ENCODE measurements at places on chromosomes 16 and 17.
A peak's percentile ranks its signal among the peaks of the same experiment; 100 is the strongest.

- DNase-seq: no peak
Measured at GRCh38 chr16:65910291-65910690, 456.2 kb upstream of the CDH5 start.

- no peak for DNase-seq
Measured at GRCh38 chr16:85888405-85889331, 10.3 kb upstream of the IRF8 start.

DNA sequence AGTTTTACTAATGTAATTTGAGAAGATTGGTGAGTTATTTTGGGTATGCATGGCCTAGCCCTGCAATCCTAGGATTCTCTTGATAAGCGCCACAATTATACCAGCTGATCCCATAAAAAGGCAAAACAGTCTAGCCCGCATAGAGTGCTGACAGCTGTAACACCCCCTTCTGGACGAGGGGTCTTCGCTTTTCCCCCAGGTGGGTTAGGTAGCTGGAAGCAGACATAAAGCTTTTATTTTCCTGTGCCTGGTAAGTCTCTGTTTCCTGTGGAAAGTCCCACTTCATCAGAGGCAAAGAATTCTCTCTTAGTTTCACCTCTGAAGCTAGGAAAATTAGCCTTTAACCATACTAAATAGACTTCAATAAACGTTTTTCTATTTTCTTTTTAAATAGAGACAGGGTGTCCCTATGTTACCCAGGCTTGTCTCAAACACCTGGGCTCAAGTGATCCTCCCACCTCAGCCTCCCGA is 108.3 kb downstream of the YPEL2 start:
- DNase-seq: no peak

DNA sequence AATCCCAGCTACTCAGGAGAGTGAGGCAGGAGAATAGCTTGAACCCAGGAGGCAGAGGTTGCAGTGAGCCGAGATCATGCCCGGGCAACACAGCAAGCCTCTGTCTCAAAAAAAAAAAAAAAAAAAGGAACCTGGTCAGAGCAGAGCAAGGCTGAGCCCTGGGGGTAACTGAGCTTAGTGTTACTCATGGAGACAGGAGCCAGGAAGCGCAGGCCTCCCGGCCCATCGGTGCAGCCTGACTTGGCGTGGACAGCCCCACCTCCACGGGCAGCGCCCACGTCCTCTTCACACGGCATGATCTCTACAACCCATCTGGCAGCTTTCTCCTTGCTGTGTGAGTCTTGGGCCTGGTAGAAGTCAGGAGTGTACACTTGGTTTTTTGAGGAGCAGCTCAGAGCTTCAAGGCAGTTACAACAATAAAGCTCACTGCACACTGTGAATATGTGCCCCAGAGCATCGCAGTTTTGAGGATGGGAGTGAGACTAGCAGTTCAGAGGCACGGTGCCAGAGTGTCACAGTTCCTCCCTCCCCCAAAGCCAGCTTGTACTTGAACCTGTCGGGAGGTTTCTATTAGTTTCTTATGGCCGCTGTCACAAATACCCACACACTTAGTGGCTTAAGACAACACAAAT is 129.9 kb downstream of the RAP1GAP2 start:
- no peak for DNase-seq

DNA sequence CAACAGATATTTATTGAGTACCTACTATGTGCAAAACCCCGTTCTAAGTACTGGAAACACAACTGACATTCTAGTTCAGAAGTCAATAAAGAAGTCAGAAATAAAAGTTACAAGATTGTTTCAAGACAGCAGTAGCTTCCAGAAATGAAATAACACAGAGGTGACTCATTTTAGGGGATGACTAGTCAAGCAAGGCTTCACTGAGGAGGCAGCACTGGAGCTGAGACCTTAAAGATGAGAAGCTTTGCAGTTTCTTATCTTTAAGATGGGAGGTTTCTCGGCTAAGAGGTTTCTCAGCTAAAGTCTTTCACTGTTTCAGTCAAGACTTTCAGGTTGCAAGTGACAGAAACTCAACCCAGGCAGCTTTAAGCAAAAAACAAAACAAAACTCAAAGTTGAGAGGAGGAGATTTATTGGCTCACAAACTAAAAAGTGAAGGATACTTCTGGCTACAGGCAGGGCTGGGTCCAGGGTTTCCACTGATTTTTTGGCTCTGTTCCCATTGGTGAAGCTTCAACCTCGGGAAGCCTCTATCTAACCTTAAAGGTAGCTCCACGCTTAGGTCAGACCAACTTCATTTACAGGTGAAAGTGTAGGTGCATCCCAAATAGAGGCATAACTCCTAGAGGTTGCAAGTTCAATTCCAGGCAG is 7.4 kb upstream of the MMP2 start:
- DNase-seq: no peak

DNA sequence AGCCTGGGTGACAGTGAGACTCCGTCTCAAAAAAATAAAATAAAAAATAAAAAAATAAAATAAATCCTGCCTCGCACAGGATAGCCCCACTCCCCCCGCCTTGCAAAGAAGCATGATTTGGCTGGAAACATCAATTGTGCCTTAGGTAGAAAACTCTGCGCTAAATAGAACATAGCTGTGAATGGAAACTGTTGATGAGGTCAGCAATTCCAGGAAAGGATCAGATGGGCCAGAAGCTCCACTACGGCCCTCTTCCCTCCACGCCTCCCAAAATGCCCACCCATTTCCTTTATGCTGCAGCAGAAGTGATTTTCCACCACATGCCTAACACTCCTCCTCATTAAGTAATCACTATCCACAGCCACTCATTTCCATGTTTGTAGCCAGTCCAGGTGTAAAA is 473.4 kb downstream of the XYLT1 start:
- no peak for DNase-seq

DNA sequence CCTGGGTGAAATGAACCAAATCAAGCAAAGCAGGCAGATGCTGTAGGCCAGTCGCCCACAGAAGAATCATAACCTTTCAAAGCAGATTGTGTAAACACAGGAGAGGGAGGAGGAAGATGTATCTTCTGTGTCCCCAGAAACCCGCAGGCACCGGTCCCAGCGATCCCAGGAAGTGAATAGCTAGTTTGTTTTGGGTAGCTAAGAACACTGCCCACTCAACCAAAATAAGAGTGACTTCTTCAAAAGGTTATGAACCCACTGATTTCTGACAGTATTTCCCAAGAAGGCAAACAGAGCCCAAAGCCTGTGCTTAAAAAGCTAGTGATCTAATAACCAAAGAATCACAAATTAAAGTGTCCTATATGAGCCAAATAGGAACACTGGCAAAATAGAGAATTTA is 67.8 kb downstream of the GRIN2A start:
- DNase-seq: no peak

- no peak for DNase-seq
Measured at GRCh38 chr17:16446338-16446983, 31.1 kb downstream of the TRPV2 start.

- DNase-seq: no peak
Measured at GRCh38 chr17:64580384-64581315, 73.9 kb downstream of the CEP95 start.

DNA sequence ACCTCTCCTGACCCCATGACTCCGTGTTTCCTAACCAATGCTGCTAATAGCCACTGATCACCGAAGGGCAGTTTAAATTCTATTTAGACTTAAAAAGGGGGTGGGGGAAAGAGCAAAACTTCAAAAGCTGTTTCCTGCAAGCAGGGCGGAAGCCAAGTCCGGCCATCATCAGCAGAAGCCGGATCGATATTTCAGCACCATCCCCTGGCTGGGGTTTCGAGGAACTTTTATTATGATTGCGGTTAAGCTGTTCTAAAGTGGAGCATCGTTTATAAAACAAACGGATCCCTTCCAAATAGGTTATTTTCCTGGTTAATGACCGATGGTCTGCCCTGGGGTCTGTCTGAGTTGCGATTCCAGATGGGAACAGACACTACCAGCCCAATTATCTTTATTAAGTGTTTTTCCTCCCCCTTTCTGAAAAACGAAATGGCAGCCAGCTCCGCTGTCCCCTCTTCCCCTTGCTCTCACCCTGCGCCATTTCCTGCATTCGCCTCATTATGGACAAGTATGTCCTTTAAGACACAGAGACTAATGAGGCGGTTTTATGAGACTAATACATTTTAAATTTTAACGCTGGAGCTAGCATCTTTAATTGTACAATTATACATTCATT is 76.1 kb upstream of the IRX3 start:
- no peak for DNase-seq

DNA sequence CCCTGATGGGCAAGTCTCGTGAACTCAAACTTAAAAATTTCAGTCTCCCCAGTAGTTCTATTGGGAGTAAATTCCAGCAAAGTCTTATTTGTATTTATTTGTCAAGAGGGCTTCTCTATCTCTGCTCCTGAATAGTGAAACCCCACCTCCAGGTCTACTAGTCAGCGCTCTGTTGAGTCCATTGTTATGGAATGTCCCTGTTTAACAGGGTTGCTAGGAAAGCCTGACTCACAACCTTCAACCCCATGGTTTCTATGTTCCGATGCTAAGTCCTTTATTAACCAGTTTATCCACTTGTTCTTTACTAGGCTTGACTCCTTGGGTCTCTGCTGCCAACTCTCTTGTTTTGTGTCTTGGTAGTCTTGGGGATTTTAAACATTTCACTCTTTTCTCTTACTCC is 250.7 kb upstream of the MYOCD start:
- no peak for DNase-seq

- no peak for DNase-seq
Measured at GRCh38 chr16:17509194-17509593, 38.4 kb upstream of the XYLT1 start.

GRCh38 chr17:78803186-78803845 is 21.2 kb upstream of the CYTH1 start:
- no peak for DNase-seq

GRCh38 chr16:22300427-22301071 is 3.3 kb downstream of the POLR3E start:
- peak; percentile 25 for DNase-seq

GRCh38 chr16:269061-269796 is 6.5 kb downstream of the RGS11 start:
- DNase-seq: no peak

GRCh38 chr16:80743273-80743672 is 61.1 kb downstream of the CDYL2 start:
- DNase-seq: no peak

DNA sequence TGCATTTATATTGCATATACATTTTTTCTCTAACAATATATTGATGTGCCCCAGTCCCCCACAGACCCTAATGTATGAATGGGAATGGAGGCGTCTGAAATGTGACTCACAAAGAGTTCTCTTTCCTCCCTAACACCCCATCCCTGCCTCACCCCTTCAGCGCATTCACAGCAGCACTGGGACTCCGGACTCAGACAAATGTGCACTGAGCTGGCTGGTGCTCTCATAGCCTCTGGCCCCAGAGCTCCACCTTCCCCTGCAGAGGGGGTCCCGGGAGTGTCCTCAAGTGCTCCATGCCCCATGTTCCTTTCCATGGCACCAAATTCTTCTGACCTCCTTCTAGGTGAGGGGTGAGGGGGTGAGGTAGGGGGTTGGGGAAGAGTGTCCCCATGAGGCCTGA is 20.6 kb downstream of the NPTX1 start:
- no peak for DNase-seq

GRCh38 chr16:1488054-1488601 is 616 bp downstream of the PTX4 start:
- no peak for DNase-seq

- no peak for DNase-seq
Measured at GRCh38 chr17:58639681-58640080, 52.2 kb downstream of the TEX14 start.

DNA sequence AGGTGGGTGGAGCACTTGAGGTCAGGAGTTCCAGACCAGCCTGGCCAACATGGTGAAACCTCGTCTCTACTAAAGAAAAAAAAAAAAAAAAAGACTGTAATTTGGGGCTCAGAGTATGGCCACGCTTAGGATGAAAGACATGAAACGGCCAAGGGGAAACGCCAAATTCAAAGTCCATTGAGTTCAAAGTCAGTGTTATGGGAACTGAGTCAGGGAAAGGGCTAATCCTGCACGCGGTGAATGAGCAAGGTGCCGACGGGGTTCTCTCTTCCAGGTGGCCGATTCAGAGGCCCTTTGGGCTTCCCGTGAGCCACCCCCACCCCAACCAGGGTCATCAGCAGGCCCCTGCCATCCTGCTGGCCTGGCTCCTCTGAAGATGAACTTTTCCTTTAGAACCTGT is 7.5 kb upstream of the OSGIN1 start:
- DNase-seq: no peak

- no peak for DNase-seq
Measured at GRCh38 chr16:75053791-75054555, 55.1 kb downstream of the ZNRF1 start.

- DNase-seq: no peak
Measured at GRCh38 chr16:4795828-4796572, 831 bp downstream of the SMIM22 start.

DNA sequence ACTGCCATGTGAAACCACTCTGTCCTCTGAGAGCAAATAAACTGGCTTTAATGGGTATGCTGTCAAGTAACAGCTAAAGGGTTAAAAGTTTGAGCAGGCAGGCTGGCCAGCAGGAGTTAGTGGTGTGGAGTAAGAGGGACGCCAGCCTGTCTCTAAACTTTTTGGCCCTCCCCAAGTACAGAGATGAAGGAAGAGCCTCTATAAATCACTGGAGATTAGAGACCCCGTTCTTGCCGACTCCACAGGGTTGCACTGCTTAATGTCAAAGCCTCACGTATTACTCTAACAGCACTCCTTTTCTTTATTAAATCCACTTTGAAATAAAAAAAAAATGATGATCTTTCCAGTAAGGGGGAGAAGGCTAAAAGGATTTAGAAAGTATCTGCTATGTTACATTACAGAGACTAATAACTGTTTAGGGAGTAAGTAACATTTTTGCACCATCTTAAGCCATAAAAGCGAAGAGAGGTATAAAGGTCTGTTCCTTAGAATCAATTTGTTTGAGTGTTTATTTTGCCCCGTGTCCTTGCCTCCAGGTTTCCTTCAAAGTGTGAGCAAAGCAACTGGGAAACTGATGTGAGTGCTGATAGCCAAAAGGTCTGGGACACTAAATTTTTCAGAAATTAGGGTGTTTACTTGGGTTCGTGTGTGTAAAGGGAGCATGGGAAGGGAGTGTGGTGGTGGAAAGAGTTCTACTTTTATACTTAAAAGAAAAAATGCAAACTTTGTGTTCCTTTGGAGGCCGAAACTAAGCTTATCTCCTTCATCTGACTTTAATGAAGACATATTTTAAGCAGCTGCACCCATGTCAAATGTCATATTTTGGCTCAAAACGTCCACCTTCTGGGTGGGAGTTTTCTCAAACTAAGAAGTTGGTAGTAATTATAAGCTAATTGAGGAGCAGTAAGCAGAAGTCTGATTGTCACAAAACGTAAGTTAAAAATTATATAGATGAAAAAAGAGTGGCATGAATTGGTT is 109.9 kb upstream of the TBX2 start:
- no peak for DNase-seq

DNA sequence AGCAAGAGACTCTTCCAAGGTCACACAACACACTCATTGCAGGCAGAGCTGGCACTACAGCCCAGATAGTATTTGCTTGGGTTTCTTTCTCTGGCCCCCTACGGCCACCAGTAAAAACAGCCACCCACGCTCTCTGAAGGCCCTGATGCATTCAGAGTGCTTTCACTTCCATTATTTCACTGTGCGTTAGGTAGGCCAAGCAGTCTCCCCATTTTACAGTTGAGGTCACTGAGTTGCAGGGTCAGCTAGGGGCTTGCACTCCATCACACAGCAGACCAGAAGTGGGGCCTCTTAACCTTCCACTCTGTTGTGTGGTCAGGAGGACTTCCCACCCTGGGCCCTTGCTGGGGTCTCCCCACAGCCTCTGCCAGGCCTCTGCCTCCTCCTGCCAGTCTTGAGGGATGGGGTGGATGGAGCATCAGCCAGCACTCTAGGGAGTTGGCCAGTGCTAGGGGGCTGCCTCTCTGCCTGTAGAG is 2.5 kb downstream of the TBX21 start:
- no peak for DNase-seq

GRCh38 chr17:8925808-8926207 is 39.7 kb downstream of the PIK3R5 start:
- DNase-seq: no peak

All from muscle of arm (tissue), 14 donors.